ENCODE measurements at places on chromosomes 4 and X.

GRCh38 chrX:42443267-42443666 lies 334.7 kb downstream of the PPP1R2C start:
- no peak for DNase-seq

DNA sequence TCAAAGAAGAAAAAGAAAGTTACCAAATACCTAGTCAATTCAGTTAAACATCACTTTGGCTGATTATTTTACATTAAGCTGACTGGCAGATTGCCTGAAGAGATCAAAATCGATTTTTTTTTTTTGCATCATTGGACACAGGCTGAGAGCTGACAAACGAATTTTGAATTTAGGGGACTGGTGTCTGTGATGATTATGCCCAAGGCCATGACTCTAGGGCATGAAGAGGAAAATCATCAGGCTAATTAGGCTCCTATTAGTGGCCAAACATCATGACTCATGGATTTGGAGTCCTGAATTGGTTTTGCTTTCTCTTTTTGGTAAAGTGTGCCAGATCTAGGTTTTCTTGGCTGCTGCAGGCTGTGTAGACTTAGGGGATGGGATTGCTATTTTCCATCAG lies 829.3 kb upstream of the LCORL start:
- DNase-seq, result no peak

- no peak for DNase-seq
Measured at GRCh38 chr4:154822775-154823174, 41.7 kb downstream of the RBM46 start.

DNA sequence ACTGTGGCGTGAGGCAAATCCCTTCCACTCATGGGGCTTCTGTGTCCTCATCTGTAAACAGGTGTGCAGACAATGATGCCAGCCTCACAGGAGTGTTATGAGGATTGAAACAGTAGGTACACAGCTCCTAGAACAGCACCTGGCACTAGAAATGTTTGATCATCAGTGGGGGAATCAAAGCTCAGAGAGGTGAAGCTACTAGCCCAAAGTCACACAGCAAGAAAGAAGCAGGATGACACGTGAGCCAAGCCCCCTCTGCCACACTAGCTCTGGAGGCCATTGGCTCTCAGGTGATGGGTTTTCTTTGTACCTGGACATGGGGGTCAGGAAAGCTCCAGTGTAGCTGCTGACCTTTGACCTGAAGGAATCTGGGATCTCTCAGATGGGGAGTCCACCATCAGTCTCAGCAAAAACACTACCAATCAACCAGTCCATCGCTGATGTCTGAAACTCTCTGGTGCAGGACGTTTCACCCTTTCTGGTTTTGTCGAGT lies 13.4 kb upstream of the SLC2A9 start:
- no peak for DNase-seq

DNA sequence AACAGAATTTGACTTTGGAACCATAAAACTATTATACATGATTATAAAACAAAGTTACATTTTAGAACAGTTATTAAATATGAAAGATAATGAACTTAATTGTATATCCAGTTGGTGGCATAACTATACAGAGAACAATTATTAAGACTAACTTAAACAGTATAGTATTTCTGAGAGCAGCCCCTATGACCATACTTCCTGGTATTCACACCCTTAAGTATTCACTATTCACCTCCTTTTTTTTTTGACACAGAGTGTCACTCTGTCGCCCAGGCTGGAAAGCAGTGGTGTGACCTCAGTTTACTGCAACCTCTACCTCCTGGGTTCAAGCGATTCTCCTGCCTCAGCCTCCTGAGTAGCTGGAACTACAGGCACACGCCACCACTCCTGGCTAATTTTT lies 74.5 kb downstream of the FRYL start:
- no peak for DNase-seq

- DNase-seq, result no peak
Measured at GRCh38 chr4:114317564-114317963, 281.0 kb upstream of the UGT8 start.

DNA sequence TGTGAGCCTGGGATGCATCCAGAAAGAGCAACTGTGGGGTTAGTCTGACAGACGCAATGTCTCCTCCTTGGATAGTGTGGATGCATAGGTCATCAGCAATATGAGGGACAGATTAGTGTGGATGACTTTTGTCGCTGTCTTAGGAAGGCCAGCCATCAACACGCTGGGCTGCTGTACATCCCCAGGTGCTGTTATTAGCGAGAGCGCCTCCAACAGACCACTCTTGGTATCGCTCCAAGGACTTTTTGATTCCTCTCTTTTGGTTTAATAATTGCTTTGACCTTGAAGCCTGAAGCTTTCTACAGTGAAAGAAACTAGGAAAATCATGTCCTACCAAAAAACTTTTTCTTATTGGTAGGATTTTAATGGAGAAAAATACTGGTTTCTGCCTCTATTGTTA lies 76.7 kb downstream of the TMEM131L start:
- peak; percentile 24 for DNase-seq

DNA sequence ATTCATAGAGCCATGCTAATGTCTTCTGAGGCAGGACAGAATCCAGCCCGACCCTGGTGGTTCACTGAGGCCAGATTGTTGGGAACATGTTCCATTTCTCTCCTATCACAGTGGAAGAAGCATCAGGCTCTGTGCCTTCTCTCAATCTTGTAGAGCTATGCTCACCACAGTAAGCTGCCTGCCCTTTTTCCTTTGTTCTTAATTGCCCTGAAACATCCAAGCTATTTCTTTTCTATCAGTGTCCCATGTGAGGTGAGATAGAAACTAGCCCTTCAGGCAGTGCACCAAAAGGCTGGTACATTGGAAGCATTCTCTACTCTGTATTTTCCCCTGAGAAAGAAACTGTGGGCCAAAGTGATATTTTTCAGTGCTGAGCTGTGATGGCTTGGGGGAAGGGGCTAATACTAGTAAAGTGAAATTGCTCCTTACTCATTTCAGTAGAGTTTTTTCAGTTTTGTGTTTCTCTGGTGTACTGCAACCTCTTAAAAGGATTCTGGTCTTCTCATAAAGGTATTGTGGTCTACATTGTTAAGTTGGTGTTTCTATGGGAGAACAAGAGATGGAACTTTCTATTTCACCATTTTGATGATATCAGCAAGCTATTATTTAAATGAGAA lies 611.2 kb downstream of the RPA4 start:
- DNase-seq, result no peak

DNA sequence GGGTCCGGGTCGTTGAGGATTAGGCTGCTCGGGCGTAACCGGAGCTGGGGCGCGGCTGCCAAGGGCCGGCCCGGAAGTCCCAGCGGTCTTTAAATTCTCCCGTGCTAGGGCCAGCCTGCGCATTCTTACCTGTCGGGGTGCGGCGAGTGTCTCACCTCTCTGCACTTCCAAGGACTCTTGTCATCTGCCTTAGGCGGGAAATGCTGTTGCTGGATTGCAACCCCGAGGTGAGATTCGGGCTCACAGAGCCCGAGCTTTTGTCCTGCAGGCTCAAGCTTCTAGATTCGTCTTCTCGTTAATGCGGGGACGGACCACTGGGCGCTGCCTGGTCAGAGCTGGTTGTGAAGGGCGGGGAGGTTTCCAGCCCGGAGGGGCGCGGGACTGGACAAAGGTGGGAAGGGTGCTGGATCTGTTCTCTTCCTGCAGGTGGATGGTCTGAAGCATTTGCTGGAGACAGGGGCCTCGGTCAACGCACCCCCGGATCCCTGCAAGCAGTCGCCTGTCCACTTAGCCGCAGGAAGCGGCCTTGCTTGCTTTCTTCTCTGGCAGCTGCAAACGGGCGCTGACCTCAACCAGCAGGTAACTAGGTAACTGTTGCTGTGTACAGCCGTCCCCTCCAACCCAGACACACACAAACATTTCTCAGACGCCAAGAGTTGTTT lies at the start of gene ANKRD37:
ANKRD37 (plus strand) TSS at position 118 of the 662 bp plus-strand sequence; CDS start at position 201, 83 bp downstream.
- DNase-seq, result no peak

GRCh38 chr4:47451657-47452056 lies 11.8 kb downstream of the COMMD8 start:
- no peak for DNase-seq

DNA sequence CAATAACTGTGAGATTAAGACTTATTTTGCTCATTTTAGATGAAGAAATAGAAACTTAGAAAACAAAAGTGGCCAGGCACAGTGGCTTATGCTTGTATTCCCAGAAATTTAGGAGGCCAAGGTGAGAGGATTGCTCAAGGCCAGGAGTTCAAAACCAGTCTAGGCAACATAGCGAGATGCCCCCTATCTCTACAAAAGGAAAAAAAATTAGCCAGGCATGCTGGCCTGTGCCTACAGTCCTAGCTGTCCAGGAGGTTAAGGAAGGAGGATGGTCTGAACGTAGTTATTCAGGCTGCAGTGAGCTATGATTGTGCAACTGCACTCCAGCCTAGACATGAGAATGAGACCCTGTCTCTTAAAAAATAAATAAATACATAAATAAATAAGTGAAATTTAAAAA lies 28.0 kb downstream of the APELA start:
- DNase-seq, result no peak

DNA sequence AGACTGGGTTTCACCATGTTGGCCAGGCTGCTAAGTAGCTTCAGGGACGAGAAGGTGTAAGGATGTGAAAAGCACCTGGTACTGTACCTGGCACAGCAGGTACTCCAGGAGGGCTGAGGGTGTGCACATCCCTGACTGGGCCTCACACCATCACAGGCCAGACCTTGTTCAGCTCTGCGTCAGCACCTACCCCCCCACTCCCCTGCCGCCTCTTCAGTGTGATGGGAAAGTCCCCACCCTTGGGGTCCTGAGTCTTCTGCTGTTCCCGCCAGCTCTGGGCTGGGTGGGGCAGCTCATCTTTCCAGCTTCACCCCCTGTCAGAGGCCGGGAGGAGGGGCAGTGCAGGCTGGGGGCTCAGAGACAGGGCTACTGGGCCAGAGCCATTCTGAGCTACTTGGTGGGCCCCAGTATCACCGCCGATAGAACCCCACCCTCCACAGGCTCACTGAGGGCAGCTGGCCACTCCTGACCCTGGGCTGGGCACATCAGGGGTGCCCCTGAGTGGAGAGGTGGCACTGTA lies 6.7 kb upstream of the SH3BP2 start:
- peak; percentile 85 for DNase-seq

Data from activated CD4-positive, alpha-beta T cell treated with anti-CD3 and anti-CD28 coated beads for 36 hours (primary cell).